ENCODE measurements at places on chromosomes 5 and 9.

DNA sequence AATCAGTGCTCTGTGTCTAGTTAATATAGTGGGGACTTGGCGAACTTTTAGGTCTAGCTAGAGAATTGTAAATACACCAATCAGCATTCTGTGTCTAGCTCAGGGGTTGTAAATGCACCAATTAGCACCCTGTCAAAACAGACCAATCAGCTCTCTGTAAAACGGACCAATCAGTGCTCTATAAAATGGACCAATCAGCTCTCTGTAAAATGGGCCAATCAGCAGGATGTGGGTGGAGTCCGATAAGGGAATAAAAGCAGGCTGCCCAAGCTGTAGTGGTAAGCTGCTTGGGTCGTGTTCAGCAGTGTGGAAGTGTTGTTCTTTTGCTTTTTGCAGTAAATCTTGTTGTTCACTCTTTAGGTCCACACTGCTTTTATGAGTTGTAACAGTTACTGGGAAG lies 3.6 kb upstream of the OTULINL start:
- no peak for DNase-seq

- DNase-seq, result no peak
Measured at GRCh38 chr9:78215706-78216105, 20.2 kb upstream of the CEP78 start.

DNA sequence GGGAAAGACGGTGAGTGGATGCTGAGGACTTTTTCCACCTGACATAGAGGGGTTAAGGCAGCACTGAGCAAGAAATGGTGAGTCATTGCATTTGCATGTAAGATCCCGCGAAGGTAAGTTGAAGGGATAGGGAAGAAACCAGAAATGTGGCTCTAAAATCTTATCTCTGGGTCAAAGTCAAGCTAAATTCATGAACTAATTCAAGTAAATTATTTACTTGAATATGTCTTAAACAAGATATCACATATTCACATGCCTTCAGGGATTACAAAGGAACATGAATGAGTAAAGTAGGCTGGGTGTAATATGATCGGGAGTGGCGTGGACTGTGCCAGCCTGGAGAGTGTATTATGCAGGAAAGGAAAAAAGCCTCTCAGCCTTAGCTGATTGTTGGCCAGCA lies 74.4 kb upstream of the EQTN start:
- no peak for DNase-seq

DNA sequence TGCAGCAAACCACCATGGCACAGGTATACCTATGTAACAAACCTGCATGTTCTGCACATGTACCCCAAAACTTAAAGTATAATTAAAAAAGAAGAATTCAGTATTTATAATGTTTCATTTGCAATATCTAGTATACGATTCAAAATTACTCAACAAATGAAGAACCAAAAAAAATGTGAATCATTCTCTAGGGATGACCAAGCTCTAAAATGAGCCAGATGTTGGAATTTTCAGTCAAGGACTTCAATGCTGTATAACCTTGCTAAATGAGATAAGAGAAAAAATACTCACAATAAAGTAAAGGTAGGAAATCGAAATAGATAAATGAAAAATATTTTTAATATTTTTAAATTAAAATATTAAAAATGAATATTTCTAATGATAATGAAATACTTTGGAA lies 108.7 kb upstream of the ADRA1B start:
- no peak for DNase-seq

- no peak for DNase-seq
Measured at GRCh38 chr5:29089591-29090130, 2051.3 kb upstream of the CDH9 start.

DNA sequence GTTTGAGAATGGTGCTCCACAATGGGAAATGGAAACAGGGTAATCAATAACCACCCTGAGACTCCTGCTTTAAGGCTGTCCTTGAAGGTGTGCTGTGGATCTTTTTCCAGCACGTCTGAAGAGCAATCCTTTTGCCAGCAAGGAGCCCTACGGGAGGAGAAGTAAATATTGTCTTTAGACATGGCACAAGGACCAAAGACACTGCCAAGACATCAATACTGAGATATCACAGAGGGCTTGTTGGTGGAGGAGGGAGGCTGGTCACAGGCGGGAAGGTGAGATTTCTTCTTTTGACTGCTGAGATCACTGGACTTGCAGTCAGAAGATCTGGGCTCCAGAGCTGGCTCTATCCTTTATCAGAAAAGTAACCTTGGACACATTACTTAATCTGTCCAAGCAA lies 135.0 kb upstream of the ZNF462 start:
- no peak for DNase-seq

DNA sequence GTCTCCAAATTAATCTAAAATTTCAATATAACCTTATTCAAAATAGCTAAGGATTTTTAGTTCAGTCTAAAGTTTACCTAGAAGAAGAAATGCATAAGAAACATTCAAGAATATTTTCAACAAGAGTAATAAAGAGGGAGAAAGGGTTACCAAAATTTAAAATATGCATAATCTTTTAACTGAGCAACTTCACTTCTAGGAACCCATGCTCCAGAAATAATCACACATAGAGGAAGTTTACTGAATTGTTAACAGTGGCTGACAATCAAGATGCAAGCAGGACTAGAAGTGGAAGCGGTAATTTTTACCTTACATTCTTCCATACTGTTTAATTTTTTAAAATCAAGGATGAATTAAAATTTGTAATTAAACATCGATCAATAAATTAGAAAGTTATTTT lies 1.9 kb downstream of the PJA2 start:
- DNase-seq, result no peak

DNA sequence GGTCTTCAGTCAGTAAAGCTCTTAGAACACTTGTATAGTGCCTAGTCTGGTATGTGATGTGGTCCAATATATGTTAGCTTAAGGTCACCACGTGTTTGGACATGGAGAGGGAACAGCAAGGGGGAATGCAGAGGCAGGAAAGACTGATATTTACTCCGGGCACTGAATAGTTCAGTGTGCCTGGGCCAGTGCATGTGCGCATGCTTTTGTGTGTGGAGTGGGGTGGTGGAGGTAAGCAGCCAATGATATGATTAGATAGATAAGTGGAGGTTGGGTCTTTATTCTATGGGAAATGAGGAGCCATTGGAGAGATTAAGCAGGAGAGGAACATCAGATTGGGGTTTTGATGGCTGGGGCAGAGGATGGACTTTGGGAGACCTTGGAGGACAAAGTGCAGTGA lies 14.0 kb downstream of the OR13J1 start:
- DNase-seq, result no peak

DNA sequence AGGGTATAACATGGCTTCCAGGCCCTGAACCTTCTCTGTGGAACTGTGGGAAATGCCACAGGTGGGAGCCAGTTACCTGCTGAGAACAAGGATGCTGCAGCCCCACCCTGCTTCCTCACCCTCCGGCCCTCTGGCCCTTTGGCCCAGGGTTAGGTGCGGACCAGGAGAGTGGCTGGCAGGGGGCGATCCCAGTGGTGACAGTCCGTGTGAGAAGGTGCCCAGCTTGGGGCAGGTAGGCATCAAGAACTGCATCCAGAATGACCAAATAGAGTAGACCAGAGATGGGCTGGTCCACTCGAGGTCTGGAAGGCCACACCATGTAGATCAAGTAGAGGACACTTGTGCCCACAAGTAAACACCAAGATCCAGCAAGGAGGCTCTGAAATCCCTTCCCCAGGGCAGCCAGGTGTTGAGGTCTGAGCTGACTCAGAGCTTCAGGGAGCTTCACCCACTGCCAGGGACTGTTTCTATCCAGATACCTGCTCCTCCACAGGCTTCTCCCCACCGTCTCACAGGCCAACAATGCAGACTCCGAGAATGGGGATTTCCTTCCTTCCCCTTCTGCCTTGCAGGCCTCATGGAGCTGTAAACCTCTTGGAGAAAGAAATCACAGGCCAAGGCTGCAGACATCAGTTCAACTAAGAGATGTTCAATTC lies 61.4 kb upstream of the ZSWIM6 start:
- no peak for DNase-seq

DNA sequence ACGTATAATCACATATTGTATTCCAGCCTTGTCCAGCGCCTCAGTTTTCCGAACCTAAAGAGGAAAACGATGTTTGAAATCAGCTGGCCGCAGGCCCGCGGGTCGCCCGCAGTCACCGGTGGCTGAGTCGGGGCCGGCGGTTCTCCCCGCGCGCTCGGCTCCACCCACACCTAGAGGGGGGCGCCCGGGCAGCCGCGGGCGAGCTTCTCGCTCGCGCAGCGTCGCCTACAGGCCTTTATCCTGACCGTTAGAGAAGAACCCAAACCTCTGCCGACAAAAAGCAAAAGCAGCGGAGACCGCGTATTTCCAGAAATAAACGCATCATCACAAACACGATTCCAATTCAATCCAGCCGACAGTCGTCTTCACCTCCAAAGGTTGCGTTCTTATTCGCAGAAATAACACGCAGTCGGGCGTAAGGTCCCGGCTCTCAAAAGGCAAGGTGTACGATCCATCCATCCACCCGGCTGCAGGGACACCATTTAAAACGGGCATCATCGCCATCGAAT lies 725 bp upstream of the NIPBL start:
- DNase-seq, result peak; percentile 57

- DNase-seq, result no peak
Measured at GRCh38 chr5:166726406-166726805, 1565.0 kb upstream of the WWC1 start.

GRCh38 chr9:30125881-30126280 lies 2258.6 kb upstream of the ACO1 start:
- no peak for DNase-seq

DNA sequence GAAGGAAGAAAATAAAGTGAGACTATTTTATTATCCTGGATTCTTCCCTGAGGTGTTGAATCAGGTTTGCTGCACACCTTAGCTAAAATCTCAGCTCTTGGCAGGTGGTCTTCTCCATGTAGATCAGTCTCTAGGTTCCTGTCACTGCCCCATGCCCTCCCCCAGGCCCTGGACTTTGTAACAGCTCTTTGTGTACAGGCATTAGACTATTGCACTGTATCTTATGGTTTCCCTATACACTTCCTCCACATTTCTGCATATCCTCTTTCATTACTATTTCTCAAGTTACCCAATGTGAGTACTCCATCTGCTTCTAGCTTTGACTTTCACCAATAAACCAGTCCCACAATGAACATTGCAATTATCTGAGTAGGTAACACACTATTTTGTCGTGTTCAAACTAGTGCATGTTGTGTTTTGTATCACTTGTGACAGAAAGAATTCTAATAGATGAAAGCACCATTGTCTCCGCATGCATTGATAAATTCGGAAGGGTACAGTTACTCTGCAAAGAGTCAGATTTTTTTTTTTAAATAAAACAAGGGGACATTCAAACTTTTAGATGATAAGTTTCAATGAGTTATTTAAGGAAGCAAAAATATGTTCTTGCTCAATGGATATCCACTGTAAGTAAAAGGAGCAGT lies 1348.7 kb upstream of the C9orf72 start:
- no peak for DNase-seq

DNA sequence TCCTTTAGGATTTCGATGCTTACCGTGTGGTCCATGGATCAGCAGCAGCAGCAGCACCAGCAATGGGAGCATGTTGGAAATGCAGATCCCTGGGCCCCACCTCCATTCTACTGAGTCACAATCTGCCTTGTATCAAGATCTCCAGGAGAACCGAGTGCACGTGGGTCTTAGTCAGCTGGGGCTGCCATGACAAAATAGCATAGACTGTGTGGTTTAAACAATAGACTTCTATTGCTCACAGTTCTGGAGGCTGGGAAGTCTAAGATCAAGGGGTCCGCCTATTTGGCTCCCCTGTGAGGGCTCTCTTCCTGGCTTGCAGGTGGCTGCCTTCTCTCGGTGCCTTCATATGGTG lies 1.3 kb upstream of the PROP1 start:
- no peak for DNase-seq

- no peak for DNase-seq
Measured at GRCh38 chr9:133184971-133185370, 21.3 kb upstream of the GBGT1 start.

DNA sequence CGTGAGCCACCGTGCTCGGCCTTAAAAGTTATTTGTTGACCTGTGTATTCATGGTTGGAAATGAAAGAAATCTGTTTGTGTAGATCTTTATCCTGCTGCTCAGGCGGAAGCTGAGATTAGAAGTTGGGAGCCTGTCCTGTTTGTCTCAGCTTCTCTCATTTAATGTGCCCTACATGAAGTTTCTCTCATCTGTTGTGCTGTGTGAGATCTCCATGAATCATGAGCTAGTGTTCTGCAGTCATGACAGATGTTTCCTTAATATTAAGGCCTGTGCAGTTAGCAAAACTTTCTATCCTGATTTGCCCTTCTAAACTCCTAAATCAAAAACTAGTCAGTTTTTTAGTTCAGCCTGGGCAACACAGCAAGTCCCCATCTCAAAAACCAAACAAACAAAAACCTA lies 59.5 kb downstream of the FAM78A start:
- no peak for DNase-seq

DNA sequence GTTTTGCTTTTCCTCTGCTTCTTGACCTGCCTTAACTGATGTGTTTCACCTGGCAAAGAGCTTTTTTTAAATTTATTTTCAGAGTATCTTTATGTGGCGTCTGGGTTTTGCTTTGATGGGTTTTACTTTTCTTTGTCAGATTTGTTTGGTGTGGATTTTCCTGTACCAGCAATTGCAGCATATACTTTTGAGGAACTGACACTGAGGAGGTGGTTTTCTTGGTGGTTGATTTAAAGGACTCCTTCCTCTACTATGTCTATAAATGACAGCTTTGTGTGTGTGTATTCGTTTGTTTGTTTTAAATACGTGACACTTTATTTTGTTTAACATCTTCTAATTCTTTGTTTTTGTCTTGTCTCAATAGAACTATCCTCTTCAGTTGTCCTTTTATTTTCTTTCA lies 1071.9 kb upstream of the ARRDC3 start:
- DNase-seq, result no peak

DNA sequence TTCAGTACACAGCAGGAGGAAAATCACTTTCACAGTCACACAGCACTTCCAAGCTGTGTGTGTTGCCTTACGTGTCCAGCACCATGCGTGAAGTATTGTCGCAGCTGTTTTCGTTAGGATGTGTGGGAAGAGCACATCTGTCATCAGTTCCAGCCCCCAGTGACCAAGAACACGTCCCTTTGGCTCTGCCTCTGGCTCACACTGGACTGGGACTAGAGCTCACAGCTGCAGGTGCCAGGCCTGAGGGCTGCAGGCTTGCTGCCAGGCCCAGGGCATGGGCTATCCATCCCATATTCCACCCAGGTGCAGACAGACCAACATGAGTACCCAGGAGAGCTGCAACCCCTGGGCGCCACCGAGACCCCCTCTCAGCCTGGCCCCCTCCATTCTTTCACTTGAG lies 60.5 kb upstream of the ANKRD33B start:
- DNase-seq, result no peak

DNA sequence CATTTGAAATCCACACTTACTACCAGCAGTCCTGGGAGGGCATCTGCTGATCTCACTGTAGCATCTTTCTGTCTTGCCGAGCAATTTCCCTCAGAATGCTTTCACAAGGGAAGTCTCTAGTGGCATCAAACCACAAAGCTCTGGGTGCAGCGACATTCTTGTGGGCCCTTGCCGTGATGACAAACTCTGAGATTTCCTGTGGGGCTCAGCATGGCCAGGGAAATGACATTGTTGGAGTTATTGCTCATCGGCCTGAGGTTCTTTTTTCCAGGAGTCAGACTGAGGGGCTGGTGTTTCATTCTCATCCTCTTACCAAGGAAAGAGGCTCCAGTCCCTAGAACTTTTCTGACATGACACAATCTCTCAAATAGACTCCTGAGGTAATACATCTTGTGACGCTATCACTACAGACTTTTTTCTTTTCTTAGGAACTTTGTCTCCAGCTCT lies 51.4 kb downstream of the PFDN1 start:
- no peak for DNase-seq

- no peak for DNase-seq
Measured at GRCh38 chr5:51960617-51961121, 577.4 kb downstream of the ISL1 start.

GRCh38 chr9:116451500-116452115 lies 235.5 kb upstream of the TRIM32 start:
- DNase-seq, result no peak

Data from left renal pelvis (tissue), 4 donors.